SIG-M5 (cell line): ENCODE measurements at places on chromosomes 6 and 20.

DNA sequence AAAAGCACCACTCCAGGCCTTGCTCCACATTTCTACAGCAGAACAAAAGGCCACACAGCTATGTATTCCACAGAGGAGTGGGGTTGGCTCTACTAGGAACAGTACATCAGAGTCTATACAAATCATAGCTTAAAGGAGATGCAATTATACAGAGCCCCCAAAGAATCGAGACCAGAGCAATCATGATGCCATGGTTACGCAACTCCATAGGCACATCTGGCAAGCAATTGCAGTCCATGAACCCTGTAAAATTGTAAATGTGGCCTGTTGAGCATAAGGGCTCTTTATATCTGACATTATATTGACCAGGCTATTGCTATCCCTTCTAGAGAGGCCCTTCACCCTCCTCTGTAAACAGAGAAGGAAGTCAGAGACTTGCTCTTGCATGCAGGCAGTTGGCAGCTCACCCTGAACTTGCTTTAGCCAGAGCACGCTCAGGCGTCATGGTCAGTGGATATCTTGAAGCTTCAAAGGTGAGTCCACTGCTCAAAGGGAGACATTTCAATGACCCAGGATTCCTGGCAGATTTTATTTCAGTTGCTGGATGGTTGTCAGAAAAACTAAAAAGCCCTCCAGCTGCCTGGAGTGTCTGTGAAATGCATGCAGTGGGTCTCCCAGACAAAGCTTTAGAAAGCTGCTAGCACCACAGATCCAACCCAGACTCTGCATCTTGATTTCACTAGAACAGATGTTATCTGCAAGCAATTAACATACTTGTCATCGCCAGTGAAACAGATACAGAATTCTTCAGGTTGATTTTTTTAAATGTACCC is 357.2 kb downstream of the CENPW start:
- DNase-seq, result no peak

GRCh38 chr6:138965971-138966370 is 22.1 kb downstream of the REPS1 start:
- DNase-seq, result no peak

- DNase-seq, result no peak
These were observed 107.5 kb downstream of the TMEM170B start for GRCh38 chr6:11645016-11645415.

DNA sequence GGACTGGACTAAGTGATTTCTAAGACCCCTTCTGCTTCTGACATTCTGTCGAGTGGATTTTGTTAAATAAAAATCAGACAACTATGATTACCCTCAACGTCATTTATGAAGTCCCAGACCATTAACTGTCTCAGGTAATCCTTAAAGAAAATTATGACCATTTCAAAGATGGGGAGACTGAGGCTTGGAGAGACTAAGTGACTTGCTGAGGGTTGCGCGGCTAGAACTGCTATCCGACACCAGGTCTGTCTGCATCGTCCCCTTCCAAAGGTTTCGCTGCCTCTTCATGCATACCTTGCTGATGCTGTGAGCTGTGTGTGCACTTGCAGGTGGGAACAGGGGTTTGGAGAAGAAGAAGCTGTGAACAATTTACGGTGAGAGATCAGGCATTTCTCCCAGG is 3.1 kb downstream of the SNPH start:
- no peak for DNase-seq

DNA sequence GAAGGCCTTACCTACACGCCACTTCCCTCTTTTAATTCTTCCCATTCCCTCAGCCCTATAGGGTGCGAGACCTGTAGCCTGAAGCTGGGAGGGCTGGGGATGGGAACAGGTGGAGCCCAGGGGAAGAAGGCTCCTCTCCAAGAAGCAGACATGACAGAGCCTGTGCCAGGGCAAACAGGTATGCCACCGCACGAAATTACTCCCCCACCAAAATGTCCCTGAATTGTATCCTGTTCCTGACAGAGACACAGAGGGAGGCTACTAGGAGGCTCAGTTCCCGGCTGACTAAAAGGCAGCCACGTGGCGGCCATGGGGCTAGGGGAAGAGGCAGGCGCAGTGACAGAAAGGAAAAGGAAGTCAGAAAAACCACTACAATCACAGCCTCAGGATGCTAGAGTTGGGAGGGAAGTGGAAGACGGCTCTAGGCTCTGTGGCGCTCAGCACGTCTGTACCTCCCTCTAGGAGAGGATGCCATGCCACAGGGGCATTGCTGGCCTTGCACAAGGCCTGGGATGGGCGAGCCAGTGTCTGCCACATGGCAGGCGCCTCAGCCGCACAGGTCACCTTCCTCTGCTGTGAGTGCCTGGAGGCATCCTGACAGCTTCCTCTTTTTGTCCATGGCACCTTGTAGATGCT is 27.7 kb downstream of the TFEB start:
- no peak for DNase-seq

GRCh38 chr6:81939766-81940165 is 187.3 kb upstream of the TENT5A start:
- no peak for DNase-seq

DNA sequence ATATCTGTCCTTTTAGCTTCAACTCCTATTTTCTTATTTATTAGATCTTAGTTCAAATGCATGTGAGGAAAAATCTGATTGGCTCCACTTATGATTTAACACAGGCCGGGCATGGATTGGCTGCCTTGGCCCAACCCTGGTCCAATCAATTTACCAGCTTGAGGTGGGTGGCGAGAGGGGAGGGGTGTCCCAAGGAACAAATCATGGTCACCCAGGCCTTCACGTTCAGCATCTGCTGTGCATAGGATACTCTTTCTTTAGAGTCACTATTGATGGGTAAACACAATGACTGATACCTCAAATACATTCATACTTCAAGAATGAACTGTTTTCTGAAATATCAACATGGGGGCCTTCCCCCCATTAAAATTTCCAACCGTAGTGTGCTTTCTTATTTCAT is 14.9 kb upstream of the BACH2 start:
- DNase-seq, result no peak

- no peak for DNase-seq
These were observed 931 bp upstream of the UCKL1 start for GRCh38 chr20:63957004-63957689.

DNA sequence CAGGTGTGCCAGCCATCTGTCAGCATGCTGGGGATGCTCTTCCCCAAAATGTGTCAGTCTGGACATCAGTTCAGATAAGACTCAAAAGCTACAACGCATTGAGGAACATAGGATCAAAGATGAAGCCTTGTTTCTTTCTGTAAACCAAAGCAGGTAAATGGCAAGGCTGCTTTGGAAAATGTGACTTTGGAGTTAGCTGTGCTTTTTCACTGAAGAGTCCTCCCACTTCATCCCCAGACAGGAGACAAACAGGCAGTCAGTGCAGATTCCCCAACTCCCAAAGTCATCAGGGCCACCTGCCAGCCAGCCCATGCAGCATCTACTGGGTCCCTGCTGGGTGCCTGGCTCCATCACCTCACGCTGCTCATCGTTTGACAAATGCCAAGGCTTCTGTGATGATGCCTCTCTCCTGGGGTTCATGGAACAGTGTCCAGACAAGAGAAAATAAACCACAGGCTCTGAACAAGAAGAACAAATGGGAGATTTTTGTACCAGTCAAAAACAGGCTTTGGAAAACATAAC is 205.0 kb upstream of the BTBD3 start:
- DNase-seq, result no peak

DNA sequence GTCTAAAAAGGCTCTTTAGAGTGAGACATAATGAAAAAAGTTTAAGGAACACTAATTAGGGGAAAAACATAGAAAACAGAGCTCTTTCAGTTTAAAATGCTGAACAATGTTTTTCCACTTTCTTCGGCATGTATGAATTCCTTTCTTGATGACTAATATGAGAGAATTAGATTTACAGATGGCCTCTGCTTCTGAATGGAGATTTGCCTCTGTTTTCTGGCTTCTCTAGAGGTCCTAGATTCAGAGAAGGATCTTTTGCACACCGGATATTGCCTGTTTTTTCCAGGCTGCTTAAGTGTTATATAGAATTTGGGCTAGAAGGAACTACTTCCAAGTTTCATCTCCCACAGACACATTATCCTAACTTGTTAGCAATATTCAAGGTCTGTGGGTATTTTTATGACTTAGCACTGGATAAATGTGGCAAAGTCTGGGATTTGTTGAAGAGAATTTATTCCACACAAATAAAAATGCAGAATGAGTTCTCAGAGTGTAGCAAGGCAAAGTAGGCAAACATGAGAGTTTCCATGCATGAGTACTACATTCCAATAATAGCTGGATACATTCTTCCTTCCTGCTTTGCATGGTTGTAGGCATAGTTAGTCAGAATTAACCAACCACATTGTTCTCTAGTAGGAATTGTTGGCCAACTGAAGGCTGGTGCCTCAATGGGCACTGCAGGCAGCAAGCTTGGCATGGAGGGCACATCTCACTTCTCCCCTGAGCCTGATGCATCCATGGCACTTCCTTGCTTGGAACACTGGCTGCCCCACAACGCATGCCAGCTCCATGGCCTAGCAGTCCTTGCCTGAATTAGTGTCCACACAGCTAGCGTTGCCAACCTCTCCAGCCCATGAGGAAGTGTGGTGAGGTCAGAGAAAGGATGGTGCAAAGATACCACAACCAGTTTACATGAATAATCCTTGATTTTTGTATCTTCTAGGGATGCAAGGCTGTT is 224.2 kb downstream of the CLIC5 start:
- no peak for DNase-seq

- no peak for DNase-seq
These were observed 128.7 kb downstream of the RIN2 start for GRCh38 chr20:19886661-19887288.

DNA sequence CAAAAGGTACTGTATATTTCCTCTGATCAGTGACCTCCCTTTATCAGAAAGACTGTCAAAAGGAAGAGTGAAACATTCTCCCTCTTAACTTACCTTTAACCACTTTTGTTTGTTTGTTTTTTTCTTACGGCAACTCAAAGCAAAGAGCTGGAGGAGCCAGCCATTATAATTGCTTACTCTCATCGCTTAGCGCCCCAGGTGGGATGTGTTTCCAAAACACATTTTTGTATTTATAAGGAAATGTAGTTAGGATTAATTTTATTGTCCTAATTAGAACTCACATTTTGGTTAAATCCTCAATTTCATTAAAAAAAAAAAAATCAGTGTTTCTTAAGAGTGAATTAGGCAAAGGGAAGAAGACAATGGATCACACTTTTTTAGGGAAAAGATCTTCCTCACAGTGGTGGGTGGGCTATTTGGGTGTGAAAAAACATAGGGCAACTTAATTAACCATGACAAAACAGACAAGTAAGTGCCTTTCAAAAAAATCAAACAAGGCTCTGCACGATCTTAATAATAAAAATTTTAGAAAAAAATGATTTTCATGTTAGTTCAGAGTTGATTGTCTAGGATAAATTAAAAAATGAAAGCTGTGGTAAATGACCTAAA is 1.2 kb upstream of the PHACTR2 start:
- no peak for DNase-seq

DNA sequence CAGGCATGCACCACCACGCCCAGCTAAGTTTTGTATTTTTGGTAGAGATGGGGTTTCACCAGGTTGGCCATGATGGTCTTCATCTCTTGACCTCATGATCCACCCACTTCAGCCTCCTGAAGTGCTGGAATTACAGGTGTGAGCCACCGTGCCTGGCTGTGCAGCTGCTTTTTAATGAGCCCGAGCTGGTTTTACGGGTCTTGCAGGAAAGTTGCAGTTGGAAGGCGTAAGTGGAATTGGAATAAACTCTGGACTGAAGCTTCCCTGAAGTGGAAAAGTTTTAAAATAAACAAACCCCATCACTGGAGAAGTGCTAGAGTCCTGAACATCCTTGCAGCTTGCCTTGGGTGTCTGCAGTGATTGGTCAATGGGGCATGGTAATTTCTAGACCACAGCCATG is 40.4 kb downstream of the KIF25 start:
- DNase-seq, result no peak

DNA sequence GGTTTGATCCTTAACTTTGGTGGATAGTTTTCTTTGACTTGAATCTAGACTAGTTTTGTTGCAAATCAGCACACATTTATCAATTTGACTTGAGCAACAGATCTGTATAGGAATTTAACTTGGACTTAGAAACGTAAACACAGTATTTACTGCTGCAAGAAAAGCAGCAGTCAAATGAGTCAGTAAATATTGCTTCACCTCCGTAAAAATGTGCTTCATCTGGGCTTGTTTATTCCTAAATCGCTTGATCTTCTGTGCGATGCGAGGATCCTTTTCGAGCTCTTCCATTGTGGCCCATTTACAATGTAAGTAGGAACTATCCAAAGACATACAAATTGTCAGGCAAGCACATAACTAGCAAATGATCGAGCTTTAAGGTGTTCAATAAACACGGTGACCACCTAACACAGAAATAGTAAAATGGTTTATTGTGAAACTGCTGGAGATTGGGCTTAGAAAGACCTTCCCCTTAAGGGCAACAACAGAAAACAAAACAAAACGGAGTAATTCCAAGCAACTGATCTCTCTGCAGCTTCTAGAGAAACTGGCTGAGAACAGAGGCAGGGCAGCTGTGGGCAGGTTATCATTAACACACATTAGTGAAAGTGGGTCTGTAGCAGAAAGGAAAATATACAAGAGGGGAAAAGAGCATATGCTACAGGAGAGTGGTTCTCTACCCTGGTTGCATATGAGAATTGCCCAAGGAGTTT is 120.8 kb downstream of the CHD6 start:
- no peak for DNase-seq

DNA sequence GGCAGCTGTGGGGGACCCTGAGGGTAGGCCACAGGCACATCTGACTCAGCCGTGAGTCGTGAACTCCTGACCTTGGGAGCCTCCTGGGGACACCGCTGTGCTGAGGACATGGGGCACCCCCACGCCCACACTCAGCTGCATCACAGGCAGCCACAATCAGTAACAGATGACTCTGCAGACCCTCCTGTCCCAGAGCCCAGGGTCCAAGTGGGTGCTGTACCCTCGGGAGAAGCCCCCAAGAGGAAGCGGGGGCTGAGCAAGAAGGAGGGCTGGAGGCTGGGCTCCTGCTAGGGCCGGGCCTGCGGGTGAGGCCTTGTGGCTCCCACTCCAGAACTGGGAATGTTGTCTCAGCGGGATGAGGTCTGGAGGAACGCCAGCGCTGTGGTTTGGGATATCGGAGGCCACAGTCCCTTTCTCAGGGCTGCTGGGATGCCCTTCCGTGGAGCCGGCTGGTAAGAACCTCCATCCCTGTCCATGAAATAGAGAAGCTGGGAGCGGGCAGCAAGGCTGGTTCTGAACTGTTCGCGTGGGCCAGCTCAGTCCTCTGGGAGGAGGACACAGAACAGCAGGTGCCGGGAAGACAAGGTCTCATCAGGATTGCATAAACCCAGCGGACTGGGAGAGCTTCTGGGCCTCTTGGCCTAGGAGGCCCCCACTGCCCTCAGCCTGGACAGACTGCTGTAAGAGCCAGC is 3.1 kb upstream of the LAMA5 start:
- DNase-seq, result no peak

- DNase-seq, result peak; percentile 18
These were observed 7.5 kb downstream of the BCAS1 start for GRCh38 chr20:54062812-54063280.
